Right ventricle myocardium superior (tissue), 1 donor: ENCODE measurements at places on chromosomes 12 and 14. TPM values are rescaled to one million over a fixed set of nuclear protein-coding genes. Genes with fewer than 3 reads are reported as not detected.

The STYK1 gene
- not detected for total RNA-seq

DNA sequence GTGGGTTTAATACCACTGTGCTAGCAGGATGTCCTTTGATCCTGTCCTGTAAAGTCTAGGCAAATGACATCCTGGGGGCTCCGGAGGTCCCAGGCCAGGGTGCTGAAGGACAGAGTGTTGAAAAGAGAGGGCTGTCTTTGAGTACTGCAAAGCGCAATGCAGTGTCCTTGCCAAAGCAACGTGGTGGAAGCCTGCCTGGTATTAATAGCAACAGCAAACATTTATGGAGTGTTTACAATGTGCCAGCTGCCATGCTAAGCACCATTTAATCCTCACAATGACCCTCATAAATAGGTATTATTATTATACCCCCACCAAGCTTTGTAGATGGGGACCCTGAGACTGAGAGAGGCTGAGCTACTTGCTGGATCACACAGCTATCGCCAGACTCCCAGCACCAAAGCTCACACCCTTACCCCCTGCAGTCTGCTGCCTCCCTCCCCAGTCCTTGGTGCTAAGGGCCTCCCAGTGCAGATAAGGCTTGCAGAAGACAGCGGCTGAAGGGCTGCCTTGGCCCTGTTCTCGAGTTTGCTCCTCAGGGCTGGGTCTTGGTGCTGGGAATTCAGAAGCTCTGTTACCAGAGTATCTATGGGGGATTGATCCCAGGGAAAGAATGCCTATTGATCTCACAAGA, 427.7 kb downstream of the FUT8 start:
- no peak for DNase-seq

DNA sequence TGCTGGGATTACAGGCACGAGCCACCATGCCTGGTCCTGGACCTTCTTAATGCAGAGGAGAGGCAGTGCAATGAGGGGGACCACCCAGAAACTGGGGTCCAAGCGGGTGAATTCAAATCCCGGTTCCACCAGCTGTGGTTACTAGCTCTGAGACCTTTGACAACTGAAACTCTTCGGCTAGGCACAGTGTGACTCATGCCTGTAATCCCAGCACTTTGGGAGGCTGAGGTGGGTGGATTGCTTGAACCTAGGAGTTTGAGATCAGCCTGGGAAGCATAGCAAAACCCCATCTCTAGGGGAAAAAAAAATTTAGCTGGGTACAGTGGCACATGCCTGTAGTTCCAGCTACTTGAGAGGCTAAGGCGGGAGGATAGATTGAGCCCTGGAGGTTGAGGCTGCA, 5.0 kb upstream of the CD4 start:
- no peak for DNase-seq

- DNase-seq: peak; percentile 36
These were observed 413.6 kb downstream of the TMEM121 start for GRCh38 chr14:105939810-105940508.

GRCh38 chr14:21921453-21921852, 247.8 kb upstream of the OR4E1 start:
- DNase-seq: no peak

DNA sequence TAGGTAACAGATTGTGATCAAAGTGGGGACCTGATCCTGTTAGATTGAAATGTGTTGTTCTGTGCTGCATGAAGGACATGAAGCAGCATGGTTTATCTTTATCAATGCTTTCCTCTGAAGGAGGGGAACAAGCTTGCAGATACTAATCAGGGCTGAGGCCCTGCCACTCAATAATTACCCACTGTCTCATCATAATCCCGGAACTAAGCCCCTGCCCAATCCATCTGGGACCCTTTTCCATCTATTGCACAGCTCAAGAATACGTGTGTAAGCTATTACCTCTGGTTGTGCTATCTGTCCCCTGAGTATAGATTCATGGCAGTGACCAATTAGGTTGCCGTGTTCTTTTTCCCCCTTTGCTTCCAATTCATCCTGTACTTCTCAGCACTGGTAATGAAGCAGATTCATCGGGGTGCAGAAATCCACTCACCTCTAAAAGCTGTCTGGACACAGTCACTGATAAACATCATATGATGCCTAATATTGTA, 67.8 kb downstream of the OTX2 start:
- no peak for DNase-seq

DNA sequence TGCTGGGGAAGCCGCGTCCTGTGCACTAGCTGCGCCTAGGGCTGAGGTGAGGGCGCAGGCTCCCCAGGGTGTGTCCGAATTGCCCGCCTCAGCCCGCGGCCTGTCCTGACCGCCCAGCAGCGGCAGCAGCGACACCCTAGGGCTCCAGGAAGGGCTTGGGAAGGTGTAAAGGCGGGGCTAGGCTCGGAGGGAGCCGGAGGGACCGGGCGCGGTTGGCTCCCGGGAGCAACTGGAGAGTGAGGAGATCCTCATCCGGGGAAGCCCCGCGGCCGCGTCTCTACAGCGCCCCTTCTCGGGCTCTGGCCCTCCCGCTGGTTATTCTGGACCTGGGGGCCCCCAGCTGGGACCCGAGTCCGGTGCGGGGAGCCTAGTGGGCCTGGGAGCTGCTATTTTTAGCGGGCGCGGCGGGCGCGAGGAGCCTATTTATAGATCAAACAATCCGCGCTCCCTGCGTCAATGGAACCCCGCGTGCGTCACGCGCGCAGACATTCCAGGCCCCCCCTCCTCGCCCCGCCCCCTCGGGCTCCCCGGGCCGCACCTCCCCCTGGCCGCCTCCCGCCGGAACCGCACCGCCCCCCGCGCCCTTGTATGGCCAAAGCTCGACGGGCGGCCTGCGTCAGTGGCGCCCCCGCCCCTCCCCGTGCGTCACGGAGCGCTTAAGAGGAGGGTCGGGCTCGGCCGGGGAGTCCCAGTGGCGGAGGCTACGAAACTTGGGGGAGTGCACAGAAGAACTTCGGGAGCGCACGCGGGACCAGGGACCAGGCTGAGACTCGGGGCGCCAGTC, at the start of gene NR4A1:
TSS of gene NR4A1 (plus strand) at position 685 of the 784 bp plus-strand sequence. CDS start 2,887 bp downstream, outside the sequence.
- DNase-seq: peak; percentile 99

DNA sequence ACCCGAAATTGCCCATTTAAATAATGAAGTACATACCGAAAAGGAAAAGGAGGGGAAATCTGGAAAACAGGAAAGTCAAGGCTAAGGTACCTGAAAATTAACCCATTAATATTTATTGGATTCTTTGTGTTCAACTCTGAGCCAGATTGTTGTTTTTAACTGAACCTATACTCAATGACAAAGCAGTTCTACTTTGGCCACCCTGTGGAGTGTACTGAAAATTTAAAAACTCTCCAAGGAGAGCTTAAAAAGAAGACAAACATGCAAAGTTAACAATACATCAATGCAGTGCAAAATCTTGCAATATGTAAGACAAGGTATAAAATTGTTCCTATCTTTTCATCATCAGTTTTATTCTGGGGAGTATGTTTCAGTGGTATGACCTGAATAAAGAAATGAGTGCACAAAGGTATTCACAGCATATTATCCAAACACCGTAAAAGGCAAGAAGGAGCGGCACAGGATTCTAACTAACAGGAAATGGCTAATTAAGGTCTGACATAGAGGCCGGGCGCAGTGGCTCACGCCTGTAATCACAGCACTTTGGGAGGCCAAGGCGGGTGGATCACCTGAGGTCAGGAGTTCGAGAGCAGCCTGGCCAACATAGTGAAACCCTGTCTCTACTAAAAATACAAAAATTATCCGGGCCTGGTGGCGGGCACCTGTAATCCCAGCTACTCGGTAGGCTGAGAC, 1.7 kb downstream of the USP44 start:
- no peak for DNase-seq

The RAP1B gene
- total RNA-seq: 45.9 TPM

DNA sequence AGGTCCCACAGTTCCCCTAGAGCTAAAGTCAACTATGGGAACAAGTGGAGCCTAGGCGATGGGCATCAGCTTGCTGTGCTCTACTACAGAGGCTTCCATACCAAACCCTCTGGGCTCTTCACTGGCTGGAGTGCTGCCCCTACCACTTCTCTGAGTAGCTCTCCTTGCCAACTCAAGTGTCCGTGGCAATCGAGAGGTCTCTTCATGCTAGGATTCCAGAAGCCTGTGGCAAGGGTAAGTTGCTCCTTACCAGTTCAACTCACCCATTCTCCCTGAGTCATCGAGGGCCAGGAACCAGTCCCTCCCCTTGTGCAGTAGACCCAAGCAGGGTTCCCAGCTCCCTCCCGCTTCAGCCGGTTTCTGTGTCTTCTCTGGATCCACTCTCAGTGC, 76.1 kb downstream of the GALC start:
- DNase-seq: no peak

The TAS2R42 gene
- not detected for total RNA-seq

DNA sequence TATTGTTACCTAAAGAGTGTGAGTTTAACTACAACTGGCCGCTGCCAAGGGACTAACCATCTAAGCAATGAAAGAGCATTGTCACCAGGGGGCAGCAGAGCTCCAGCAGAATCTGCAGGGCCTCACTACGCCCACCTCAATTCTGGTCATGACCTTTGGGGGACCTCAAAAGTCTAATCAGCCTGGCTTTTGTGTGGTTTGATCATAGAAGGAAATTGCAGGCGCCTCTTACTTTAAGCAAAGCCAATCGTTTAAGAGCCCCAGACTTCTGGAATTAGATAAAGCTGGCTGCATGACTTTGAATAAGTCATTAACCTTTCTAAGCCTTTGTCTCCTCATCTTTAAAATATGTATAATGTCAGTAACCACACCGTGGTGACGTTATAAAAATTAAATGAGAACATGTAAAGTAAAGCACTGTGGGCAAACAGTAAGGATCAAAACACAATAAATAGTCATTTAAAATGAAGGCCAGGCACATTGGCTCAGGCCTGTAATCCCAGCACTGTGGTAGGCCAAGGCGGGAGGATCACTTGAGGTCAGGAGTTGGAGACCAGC, 58.6 kb downstream of the TBX3 start:
- DNase-seq: no peak

DNA sequence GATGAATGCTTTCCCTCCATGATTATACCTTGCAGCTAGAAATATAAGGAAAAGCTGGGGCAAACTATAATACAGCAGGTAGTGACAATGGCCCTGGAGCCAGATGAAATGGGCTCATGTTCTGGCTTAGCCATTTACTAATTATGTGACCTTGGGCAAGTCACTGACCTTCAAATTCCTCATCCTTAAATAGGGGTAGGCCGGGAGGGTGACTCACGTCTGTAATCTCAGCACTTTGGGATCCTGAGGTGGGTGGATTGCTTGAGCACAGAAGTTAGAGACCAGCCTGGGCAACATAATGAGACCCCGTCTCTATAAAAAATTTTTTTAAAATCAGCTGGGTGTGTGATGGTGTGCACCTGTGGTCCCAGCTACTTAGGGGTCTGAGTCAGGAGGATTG, 155.4 kb downstream of the C12orf75 start:
- no peak for DNase-seq

The CLEC9A gene
- not detected for total RNA-seq

The BTBD6 gene
- 45.5 TPM for total RNA-seq

- DNase-seq: no peak
These were observed 200.7 kb upstream of the BCL2L14 start for GRCh38 chr12:11870041-11870451.

The C12orf54 gene
- total RNA-seq: not detected

The GALNT4 gene
- 2.2 TPM for total RNA-seq

The OVCH1 gene
- total RNA-seq: not detected

GRCh38 chr12:109981311-109981710, 14.9 kb downstream of the GIT2 start:
- no peak for DNase-seq
